ENCODE measurements at places on chromosomes 4 and X.

- no peak for DNase-seq
Measured at GRCh38 chr4:155578219-155578618, 88.4 kb upstream of the GUCY1A1 start.

DNA sequence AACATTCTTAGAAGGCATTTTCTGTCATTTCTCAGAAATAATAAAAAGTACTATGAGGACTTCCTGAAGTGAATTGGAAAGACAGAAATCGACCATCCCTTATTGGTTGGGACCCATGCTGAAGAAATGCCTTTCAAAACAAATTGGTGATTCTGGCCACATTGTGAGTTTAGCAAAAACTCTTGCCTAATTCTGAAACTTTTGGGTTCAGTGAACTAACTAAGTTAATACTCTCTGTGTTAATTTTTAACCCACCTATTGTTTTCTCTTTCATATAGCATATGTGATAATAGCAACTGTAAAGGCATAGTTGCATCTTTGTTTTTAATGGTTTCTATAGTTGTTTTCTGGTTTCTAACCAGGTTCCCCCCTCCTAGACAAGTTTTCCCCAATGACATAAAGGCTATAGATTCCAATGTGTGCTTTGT lies 129.3 kb upstream of the FAT1 start:
- DNase-seq, result no peak

DNA sequence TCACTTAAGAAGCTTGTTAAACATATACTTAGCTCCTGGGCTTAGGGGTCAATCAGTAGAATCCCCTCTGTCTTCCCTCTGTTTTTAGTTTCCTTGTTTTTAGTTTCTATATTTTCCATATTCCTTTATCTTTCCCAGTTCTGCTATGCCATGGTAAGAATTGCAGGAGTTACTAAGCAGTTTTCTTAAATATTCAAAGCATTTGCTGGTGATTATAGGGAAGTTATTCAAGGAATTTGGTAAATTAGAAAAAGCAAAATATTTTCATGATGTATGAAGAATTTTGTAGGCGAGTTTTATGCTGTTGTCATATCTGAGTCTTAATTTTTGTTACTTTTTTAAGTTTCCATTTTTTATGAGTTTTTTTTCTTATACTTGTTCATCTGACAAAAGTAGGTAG lies 91.6 kb upstream of the NUDT6 start:
- DNase-seq, result no peak

GRCh38 chr4:52019936-52020657 lies at the start of gene LRRC66:
TSS of gene LRRC66 (minus strand) at chr4:52020363. CDS start at chr4:52017613, 2,750 bp downstream.
- no peak for DNase-seq

DNA sequence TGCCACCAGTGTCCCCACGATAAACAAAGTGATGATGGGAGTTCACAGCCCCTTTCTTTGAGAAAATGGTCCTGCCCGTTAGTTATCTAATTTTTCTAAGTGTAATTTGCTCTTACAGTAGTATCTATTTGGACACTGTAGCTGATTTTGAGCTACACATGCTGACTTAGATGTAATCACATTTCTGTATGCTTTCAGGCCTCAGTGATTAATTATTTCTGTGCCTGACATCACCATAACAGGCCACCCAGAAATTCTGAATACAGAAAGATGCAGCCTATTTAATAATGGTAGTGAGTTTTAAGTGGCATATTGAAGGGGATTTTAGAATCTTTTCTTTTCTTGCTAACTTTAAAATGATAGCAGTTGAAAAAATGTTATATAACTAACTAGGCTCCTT lies 147.6 kb upstream of the ANXA10 start:
- DNase-seq, result no peak

DNA sequence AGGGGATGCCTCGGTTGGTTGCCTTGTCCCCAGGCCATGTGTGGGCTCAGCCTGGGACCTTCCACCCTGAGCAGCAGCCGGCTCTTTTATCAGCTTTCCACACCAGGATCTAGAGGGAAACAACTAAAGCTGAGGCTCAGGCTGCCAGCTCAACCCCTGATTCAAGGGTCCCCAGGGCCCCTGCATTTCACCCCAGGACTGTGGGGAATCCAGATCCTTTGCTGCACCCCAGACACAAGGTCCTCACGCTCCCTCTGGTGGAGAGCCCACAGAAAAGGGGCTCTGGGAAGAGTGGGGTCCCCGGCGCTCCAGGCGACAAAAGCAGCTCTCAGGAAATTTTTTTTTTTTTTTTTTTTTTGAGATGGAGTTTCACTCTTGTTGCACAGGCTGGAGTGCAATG lies 64.3 kb downstream of the ZFYVE28 start:
- peak; percentile 51 for DNase-seq

DNA sequence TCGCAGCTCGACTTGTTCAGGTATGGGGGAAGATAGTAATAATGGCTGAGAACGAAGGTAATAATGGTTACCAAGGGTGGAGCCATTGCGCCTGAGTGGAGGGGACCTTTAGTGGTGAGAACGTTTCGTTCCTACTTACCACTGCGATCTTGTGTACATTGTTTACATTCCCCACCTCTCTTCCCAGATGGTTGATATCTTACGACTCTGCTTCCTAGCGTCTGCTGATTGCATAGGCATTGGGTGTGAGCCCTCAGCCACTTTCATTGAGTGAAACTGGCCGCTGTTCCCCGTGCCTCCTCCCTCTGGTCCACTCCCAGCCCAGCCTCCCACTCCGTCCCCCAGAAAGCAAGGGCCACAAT lies 850 bp downstream of the IGBP1 start:
- no peak for DNase-seq

DNA sequence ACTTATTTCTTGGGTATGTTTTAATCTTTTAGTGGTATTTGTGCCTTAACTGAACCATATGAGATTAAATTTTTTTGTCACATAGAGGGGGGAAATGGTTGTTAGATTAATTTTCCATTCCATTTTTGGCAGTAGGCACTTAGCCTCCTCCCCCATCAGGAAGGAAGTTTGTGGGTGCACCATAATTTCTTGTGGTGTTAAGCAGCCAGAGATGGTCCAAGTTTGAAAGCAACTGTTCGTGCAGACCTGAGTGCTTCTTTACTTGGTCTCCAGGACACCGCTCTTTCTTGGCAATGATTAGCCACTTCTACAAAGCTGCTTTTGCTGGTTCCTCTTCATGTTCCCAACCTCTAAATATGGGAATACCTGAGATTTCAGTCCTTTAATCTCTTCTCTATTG lies 92.7 kb upstream of the RPL34 start:
- DNase-seq, result no peak

- DNase-seq, result peak; percentile 71
Measured at GRCh38 chr4:174522183-174523024, at the start of gene HPGD. TSS of gene HPGD (minus strand) at chr4:174522488. CDS start at chr4:174522451, 37 bp downstream.

Data from WERI-Rb-1 (cell line).